ENCODE measurements at places on chromosomes 16 and 17.

DNA sequence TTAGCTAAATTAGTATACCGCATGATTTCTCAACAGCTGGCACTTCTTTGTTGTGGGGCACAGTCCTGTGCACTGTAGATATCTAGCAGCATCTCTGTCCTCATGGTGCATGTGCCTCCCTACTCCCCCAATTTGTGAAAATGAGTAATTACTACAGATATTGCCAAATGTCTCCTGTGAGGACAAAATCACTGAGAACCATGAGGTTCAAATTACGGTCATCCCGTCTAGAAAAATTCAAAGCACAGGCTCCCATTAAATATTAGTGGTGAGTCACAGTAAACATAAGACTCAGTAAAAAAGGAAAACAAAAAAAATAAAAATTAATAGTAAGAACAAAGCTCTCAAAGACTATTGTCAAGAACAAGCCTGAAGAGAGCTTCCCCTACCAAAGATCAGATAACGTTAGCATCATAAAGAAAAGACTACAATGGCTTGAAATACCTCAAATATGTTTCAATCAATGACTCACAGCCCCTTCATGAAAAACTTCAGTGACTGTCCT lies 57.8 kb downstream of the STH start:
- peak; percentile 82 for DNase-seq

- peak; percentile 71 for DNase-seq
These were observed 11.2 kb downstream of the GALK1 start for GRCh38 chr17:75753514-75754377.

DNA sequence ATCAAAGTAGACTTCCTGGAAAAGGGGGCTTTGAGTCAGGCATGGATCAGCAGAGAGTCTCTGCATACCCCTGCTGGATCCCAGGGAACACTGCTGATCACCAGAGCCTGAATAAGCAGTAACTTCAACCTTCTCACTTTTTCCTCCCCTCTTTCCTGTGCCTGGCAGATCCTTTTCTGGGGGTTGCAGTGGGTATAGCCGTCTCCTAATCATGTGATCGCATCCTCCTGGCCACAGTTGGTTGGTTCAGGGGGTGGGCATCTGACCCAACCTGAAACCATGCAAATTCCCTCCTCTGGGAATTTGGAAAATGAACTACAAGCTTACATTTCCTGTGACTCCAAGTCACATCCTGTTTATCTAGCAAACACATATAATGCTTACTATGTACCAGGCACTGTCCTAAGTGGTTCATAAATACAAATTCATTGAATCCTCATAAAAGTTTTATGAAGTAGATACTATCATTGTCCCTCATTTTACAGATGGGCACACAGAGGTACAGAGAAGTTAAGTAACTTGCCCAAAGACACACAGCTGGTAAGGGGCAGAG lies 120.3 kb downstream of the AXIN2 start:
- DNase-seq = no peak

DNA sequence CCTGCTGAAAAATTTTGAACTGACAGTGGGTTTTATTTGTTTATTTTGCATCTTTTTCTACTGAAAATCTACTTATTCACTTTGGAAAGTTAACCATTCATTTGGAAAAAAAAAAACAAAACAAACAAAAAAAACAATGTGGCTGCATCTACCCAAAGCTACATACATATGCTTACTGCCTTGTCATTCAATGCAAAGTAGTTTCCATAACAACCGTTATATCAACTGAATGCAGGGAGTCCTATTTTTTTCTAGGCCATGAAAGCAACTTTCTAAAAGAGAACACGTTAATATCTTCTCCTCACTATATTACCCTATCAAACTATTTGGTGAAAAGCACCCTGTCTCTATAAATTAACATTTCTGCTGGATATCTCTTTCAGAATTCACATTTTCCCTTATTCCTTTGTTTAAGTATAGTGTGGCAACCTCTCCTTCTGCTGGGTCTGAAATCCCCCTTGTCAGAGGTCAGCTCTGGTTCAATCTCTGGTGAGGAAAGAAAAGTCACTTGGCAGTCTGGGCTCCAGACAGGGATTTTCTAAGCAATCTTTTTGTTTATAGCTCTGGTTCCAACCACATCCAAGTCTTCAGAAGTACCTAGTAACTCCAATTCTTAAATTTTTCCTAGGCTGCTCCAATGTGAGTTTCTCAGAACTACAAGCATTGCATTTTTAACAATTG lies 528.4 kb upstream of the TOM1L1 start:
- DNase-seq = no peak

GRCh38 chr17:39737206-39737759 lies 455 bp upstream of the GRB7 start:
- DNase-seq = no peak

GRCh38 chr16:87032554-87032953 lies 284.6 kb downstream of the C16orf95 start:
- DNase-seq = no peak

DNA sequence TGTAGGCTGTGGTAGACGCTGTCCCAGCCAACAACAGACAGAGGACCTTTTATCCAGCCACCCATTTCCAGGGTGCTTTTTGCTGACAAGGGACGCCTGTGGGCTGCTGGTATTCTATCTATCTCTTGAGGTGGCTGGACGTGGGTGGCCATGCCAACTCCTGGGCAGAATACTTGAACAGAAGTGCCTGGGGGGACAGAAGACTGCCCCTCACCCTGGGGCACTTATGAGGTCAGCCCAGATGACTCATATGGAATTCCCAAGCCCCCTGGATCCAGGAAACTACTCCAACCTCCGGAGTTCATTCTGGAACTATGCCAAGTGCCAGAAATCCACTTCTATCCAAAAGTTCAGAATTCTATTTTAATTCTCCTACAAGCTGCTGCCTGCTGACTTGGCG lies 61.3 kb downstream of the CDRT4 start:
- no peak for DNase-seq

DNA sequence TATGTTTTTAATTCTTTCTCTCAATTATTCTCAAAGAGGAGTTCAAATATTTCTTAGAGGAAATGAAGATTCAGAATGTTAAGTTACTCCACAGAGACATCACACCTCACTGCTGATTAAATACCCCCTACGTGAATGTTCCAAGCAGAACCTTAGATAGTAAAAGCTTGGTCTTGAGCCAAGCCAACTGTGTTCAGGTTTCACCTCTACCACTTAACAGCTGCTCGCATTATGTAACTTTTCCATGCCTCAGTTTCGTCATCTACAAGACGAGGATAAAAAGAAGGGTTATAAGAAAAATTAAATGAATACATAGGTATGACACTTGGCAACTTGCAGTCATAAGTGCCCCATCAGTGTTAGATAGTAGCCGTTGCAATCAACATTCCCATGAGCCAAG lies 356.2 kb downstream of the RBFOX1 start:
- DNase-seq = no peak

DNA sequence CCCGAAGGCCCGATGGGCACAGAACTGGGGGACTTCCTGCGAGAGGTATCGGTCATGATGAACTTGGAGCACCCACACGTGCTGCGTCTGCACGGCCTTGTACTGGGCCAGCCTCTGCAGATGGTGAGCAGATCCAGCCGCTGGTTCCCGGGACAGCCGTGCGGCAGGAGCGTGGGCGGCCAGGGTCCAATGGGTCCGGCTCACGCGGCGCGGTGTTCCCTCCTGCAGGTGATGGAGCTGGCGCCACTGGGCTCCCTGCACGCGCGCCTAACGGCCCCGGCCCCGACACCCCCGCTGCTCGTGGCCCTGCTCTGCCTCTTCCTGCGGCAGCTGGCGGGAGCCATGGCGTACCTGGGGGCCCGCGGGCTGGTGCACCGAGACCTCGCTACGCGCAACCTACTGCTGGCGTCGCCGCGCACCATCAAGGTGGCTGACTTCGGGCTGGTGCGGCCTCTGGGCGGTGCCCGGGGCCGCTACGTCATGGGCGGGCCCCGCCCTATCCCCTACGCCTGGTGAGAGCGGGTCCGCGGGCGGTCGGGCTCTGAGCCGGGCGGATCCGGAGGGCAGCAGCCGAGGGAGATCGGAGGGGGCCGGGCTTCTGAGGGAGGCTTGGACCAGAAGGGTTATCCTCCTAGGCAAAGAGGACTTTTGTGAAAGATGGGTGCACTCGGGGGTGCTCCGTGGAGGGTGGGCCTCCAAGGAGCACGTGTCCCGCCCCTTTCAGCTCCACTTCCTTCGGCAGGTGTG lies 3.0 kb downstream of the TNK1 start:
- DNase-seq = no peak

GRCh38 chr16:57426356-57426755 lies 20.8 kb downstream of the CIAPIN1 start:
- no peak for DNase-seq

GRCh38 chr17:42224651-42225050 lies 30.4 kb upstream of the GHDC start:
- DNase-seq = no peak

DNA sequence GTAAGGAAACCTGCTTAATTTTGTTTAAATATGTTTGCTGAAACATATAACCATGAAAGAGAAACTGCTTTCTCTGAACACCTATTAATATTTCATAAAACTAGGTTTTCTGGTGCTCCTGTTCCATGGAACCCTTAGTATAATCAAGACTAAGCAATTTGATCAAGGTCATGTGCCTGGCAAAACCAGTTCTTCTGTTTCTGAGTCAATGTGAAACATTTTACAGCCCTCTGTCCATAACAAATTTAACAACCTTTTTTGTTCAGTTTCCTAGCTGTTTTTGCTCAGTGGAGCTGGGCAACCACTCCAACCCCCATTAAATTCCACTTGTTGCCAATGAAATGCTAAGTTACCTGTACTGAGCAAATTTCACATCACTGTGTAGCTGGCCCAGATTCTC lies 344.0 kb downstream of the CA10 start:
- DNase-seq = no peak

- peak; percentile 74 for DNase-seq
These were observed 2.9 kb downstream of the GNAO1 start for GRCh38 chr16:56193951-56194726.

DNA sequence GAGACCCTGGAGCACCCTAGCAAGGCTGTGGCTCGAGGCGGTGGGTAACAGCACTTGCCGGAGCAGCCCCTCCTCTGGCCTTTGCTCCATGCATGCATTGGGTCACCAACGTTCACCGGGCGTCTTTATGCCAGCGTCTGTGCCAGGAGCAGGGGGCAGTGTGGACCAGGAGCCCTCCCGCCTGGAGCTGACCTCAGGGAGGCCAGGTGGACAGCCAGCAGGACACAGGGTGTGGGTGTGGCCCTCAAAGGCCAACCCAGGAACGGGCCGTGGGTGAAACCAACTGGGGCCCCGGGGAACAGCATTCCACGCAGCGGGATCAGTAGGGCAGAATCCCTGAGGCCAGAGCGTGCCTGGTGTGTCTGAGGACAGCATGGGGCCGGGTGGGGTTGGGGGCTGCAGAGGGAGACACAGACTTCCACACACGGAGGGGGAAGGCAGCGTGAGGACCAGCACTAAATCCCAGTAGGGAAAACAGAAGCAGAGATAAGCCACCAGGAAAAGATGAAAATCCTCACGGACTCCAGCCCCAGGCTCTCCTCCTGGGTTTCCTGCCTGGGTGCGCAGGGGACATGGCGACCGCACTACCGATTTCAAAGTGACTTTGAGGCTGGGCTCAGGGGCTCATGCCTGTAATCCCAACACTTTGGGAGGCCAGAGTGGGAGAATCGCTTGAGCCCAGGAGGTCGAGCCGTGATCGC lies 2.9 kb upstream of the CD7 start:
- DNase-seq = no peak

DNA sequence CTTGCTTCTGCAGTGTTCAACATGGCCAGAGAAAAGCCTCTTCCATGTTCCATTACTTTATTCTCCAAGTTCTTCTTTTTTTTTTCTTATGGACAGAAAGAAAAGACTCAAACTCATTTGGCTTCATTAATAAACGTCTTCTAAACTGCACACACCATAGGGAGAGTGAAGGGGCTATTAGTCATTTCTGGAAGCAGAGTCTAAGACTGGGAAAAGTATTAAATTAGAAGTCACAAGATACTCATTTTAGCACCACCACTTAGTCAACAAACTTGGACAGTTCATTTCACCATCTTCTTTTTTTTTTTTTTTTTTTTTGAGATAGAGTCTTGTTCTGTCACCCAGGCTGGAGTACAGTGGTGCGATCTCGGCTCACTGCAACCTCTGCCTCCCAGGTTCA lies 52.8 kb downstream of the NOL11 start:
- DNase-seq = no peak

- no peak for DNase-seq
These were observed 6.6 kb upstream of the EFCAB13 start for GRCh38 chr17:47317119-47317518.

DNA sequence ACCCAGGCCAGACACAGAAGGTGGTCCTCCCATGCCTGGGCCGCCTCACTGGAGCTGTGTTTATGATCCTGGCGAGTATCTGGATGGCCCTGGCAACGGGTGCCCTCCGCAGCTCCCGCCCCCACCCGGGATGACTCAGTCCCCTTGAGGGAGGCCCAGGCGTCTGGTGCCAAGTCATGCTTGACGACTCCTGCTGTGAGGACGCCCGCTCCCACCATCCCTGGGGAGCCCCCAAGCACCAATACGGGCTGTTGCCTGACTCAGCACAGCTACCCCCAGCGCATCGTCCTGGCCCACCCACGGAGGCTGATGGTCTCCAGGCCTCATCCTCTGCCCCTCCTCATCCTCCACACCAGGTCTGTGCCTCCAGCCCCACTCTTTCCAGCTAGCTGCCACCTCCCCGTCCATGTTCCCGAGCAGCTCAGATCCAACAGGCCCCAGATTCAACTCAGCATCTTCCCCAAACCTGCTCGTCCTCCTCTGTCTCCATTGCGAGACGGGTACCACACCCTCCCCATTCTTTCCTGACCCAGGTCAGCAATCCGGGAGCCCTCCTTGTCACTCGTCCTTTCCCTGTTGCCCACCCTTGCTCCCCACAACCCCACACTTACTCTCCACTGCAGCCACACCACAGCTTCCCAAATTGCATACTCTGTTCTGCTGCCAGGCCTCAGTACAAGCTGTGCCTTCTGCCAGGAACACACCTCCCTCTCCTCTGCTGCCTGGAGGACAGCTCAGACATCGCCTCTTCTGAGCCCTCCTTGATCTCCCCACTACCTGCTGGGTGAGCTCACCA lies 2.6 kb downstream of the CAMKK1 start:
- peak; percentile 79 for DNase-seq

GRCh38 chr17:7241090-7241733 lies 1.0 kb downstream of the GABARAP start:
- no peak for DNase-seq

GRCh38 chr17:15257258-15257788 lies 7.8 kb downstream of the PMP22 start:
- peak; percentile 70 for DNase-seq

DNA sequence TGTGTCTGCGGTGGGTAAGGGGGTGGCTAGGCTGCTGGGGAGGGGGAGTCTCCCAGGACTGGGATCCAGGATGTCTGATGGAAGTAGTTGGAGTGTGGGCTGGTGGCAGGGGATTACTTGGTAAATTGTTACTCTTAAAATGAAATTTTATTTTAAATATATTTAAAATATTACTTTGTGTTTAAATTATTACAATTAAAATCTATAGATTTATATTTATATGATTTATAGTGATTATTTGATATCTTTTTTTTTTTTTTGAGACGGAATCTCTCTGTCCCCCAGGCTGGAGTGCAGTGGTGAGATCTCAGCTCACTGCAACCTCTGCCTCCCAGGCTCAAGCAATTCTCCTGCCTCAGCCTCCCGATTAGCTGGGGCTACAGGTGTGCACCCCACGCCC lies 18.6 kb downstream of the CPNE2 start:
- no peak for DNase-seq

Data from choroid plexus epithelial cell (primary cell).